ENCODE measurements at places on chromosomes 3 and 15. TPM values are rescaled to one million over a fixed set of nuclear protein-coding genes. Genes with fewer than 3 reads are reported as not detected.
A peak's percentile ranks its signal among the peaks of the same experiment; 100 is the strongest.

DNA sequence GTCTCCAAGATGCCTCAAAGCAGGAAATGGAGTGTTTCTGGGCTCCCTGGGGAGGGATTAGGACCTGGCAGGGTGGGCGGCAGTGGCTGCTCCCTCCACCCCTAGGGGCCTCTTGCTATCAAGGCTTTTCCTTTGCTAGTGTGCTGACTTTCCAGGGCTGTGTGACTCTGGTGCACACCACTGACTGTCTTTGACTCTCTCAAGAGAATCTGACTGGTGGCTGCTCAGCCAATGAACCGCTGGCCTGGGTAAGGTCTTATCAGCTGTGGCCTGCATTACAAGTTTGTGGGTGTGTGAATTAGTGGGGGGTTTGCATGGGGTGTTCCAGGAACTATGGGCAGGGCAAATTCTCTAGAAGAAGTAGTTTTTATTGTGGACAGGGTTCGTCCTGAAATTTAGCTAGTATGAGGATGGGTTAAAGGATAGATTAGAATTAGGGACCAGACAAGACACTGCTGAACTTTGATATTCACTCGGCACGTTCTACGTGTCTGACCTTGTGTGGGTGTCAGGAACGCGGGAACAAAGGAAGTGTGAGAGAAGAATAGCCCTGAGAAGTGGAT lies 29.5 kb downstream of the SIAH2 start:
- H3K36me3 ChIP-seq = no peaks in the 10 kb centered on the region
- peaks cover 16% of the 10 kb centered on the region for H3K4me1 ChIP-seq
- H3K27ac ChIP-seq = no peak overlapping the region

- H3K27ac ChIP-seq = no peak overlapping the region
- H3K4me1 ChIP-seq = no peaks in the 10 kb centered on the region
- no peak for DNase-seq
- H3K36me3 ChIP-seq = no peaks in the 10 kb centered on the region
Measured at GRCh38 chr3:14273901-14274611, 95.4 kb downstream of the LSM3 start.

DNA sequence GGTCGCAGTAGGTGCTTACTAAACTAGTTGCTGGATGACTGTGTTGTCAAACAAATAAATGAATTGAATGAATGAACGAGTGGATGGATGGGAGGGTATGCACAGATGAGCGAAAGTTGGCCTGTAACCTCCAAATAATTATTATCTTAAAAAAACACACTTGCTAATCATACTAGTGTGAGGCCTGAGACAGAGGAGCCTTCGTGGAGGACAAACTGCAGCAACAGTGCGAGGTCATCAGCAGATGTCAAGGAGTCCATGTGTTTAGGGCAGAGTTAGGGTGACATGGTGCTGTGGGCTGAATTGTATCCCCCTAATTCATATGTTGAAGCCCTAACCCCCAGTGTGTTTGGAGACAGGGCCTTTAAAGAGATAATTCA lies 24.4 kb downstream of the CORO2B start:
- H3K27me3 ChIP-seq = peaks cover 2% of the 10 kb centered on the region
- H3K4me3 ChIP-seq = no peak overlapping the region
- no peaks in the 10 kb centered on the region for H3K36me3 ChIP-seq
- no peak for DNase-seq
- no peaks in the 10 kb centered on the region for H3K4me1 ChIP-seq

DNA sequence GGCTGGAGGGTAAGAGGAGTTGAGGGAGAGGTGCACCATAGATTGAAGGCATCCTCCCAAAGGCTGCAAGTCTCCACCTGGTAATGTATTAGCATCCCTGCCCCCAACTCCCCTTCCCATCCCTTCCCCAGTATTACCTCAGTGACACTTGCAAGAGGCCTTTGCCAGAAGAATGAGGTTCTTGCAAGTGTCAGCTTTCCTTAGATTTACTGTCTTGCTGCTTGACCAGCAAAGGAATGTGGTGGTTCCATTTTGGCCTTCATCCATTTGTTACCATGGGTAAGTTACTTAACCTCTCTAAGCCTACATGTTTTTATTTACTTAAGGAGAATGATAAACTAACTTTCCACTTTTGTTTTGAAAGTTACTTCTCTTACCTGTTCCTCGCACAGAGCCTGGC lies 108.9 kb downstream of the LRTM1 start:
- DNase-seq = no peak
- H3K27me3 ChIP-seq = no peaks in the 10 kb centered on the region
- H3K4me3 ChIP-seq = no peak overlapping the region
- no peak overlapping the region for H3K27ac ChIP-seq

GRCh38 chr3:167864552-167864874 lies 129.0 kb downstream of the SERPINI1 start:
- no peak overlapping the region for H3K4me3 ChIP-seq
- H3K27me3 ChIP-seq = no peaks in the 10 kb centered on the region
- no peaks in the 10 kb centered on the region for H3K36me3 ChIP-seq
- DNase-seq = no peak

DNA sequence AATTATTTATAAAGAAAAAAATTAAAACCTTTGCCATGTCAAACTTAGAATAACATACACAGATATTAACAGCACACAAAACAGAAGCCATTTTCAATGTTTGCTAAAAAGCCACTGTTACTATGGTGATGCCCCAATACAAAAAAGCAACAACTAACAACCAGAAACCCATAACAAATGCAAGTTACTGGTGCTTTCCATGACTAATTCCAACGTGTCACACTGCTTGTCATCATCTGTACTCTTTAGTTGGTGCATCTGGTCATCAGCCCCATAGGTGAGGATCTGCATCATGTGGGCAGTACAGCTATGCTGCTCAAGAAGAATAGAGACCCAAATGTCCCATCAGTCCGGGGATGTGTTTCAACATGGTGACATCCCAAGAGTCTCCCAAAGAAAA lies 52.8 kb downstream of the ATP8B4 start:
- peak; percentile 25 for DNase-seq
- H3K4me3 ChIP-seq = no peak overlapping the region
- peaks cover 5% of the 10 kb centered on the region for H3K27me3 ChIP-seq
- peaks cover 18% of the 10 kb centered on the region for H3K4me1 ChIP-seq

DNA sequence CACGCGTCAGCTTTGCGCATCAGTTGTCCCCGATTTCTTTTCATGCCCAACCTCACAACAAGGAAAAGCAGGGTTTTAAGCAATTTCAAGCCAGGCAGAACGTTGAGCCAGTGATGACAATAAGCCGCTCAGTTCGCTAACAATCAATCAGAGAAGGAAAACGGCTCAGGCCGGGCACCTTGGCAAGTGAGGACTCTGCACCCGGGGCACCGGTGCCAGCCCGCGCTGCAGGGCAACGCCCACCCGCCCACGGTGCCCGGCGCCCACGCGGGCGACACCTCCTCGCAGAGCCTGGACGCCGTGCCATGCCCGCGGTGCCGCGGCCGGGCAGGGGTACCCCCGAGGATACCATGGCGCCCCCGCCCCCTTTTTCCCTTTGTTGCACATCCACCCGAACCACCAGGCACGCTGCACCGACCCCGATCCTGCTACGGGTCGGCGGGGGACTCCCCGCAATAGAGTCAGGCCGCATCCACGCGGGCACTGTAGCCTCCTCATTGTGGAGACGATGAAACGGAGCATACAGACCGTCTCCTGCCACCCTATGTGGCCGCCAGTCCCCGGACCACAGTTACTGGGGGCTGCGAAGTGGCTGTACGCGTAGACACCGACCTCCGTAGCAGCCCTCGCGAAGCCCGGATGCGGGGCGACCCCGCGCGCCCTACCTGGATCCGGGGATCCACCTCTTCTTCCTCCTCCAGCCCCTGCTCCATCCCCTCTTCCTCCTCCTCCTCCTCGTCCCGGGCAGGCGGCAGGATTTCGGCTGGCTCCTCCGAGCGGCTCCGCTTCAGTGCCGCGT lies 581 bp downstream of the SH3BP5 start:
- H3K27ac ChIP-seq = peak overlapping the region; percentile 76
- DNase-seq = peak; percentile 24
- H3K27me3 ChIP-seq = peaks cover 6% of the 10 kb centered on the region
- H3K36me3 ChIP-seq = peaks cover 36% of the 10 kb centered on the region
- H3K4me3 ChIP-seq = peak overlapping the region; percentile 80

DNA sequence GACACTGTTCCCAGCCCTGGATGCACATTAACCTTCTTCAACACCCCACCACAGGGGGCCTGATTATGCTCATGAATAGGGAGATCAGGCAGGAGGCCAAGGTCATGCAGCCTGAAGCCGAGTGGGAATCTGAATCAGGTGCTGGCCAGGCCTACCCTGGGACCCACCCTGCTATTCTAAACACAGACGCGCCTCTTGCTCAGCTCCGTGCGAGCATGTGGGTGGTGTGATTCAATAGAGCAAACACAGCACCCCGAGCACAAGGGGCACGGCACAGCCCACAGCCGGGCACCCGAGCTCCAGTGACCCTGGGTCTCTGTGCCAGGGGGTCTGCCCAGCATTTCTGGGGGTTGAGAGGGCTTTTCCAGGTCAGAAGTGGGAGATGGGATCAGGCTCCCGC lies 24.6 kb upstream of the GRIP2 start:
- no peak overlapping the region for H3K4me3 ChIP-seq
- H3K4me1 ChIP-seq = peaks cover 12% of the 10 kb centered on the region
- peaks cover 3% of the 10 kb centered on the region for H3K27me3 ChIP-seq
- H3K36me3 ChIP-seq = no peaks in the 10 kb centered on the region
- no peak for DNase-seq

- H3K4me3 ChIP-seq = no peak overlapping the region
- peaks cover 2% of the 10 kb centered on the region for H3K27me3 ChIP-seq
- no peak for DNase-seq
- no peak overlapping the region for H3K27ac ChIP-seq
- H3K36me3 ChIP-seq = no peaks in the 10 kb centered on the region
- no peaks in the 10 kb centered on the region for H3K4me1 ChIP-seq
Measured at GRCh38 chr3:36674816-36675215, 89.5 kb downstream of the DCLK3 start.

- DNase-seq = no peak
- no peak overlapping the region for H3K27ac ChIP-seq
- H3K27me3 ChIP-seq = peaks cover 4% of the 10 kb centered on the region
- H3K4me1 ChIP-seq = peaks cover 26% of the 10 kb centered on the region
- no peak overlapping the region for H3K4me3 ChIP-seq
Measured at GRCh38 chr15:90161950-90162361, 39.2 kb upstream of the SEMA4B start.

- no peaks in the 10 kb centered on the region for H3K27me3 ChIP-seq
- H3K4me1 ChIP-seq = peaks cover 25% of the 10 kb centered on the region
- DNase-seq = peak; percentile 73
- H3K27ac ChIP-seq = peak overlapping the region; percentile 80
Measured at GRCh38 chr3:10437272-10437994, 68.0 kb downstream of the ATP2B2 start.

The ZNF620 gene
- total RNA-seq = 5.6 TPM

Measured in activated CD4-positive, alpha-beta T cell treated with anti-CD3 and anti-CD28 coated beads, Interleukin-2, amount 10 ng/mL, durations not matched to agents 7 days and 5 days (primary cell).